ENCODE measurements at places on chromosomes 1 and 21. TPM values are rescaled to one million over a fixed set of nuclear protein-coding genes. Genes with fewer than 3 reads are reported as not detected.

Gene CDCA8
- total RNA-seq: 91.2 TPM

Gene CD101
- total RNA-seq: 4.2 TPM

Gene RORC
- total RNA-seq: 7.3 TPM

Gene CCDC27
- total RNA-seq: not detected

Gene VSIG8
- not detected for total RNA-seq

Gene BGLAP
- total RNA-seq: 3.0 TPM

Gene BSND
- 0.05 TPM for total RNA-seq

Gene BCAN
- total RNA-seq: not detected

Gene CNTN2
- not detected for total RNA-seq

Gene AHDC1
- 15.3 TPM for total RNA-seq

Gene KIF17
- not detected for total RNA-seq

Gene ATP1A4
- not detected for total RNA-seq

Gene MARK1
- not detected for total RNA-seq

Gene GJB3
- not detected for total RNA-seq

Gene DHRS3
- 30.3 TPM for total RNA-seq

Gene NR0B2
- not detected for total RNA-seq

Gene INSRR
- total RNA-seq: not detected

Gene ADAMTS5
- not detected for total RNA-seq

Gene CSF3R
- total RNA-seq: 0.32 TPM

Gene GJA5
- not detected for total RNA-seq

Gene IL6R
- total RNA-seq: 9.3 TPM

Gene OXCT2
- not detected for total RNA-seq

Gene S100A3
- not detected for total RNA-seq

Gene RBM11
- total RNA-seq: 1.8 TPM

Gene OR6K3
- not detected for total RNA-seq

Gene WDTC1
- 33.3 TPM for total RNA-seq

Gene TMEM269
- 0.25 TPM for total RNA-seq

Gene ETNK2
- 0.25 TPM for total RNA-seq

Gene TCP10L
- total RNA-seq: 0.71 TPM

Gene TRPM2
- 13.9 TPM for total RNA-seq

Gene IGSF21
- total RNA-seq: not detected

Gene TSTD1
- total RNA-seq: 43.6 TPM

Gene HAO2
- not detected for total RNA-seq

Gene PRAMEF11
- total RNA-seq: not detected

Gene TRAPPC10
- total RNA-seq: 61.7 TPM

Gene INTS11
- total RNA-seq: 126 TPM

Gene ADPRS
- total RNA-seq: 27.2 TPM

Gene GBP2
- total RNA-seq: 237 TPM

Gene CLCN6
- total RNA-seq: 15.7 TPM

Gene GBP3
- total RNA-seq: 39.7 TPM
